ENCODE measurements at places on chromosomes 11 and 22.

DNA sequence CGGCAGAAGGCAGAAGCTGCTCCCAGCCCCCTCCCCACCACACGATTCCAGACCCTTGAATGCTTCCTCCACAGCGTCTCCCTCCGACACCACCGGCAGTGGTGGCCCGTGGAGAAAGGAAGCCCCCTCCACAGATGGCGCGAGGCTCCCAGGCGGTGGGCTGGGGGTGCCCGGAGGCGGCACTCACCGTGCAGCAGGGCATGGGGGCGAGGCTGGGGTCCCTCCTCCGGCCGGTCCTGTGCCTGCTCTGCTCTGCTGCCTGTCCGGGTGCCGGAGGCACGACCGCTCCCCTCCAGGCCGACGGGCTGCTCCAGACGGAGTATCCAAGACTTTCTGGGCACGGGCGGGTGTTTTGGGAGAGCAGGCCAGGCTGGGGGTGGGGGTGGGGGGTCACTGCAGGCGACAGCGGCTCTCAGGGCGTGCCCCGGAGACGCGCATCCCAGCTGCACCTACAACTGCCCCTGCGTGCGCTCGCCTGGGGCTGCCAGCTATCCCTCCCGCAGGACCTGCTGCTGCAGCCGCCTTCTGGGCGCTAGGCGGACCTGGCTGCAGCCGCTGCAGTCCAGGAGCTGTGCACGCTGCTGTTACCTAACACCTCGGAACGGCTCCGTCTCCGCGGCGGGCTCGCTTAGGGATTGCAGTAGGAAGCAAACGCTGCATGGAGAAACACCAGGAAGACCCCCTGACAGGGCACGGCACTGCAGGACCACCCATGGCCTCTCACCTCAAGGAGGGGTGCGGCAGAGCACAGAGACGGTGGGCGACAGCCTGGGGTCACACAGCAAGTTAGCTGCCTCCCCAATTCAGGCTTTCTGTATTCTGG, 15.2 kb downstream of the MRGPRG start:
- no peak for DNase-seq

- no peak for DNase-seq
These were observed 109.2 kb downstream of the ZBTB16 start for GRCh38 chr11:114168691-114169090.

- DNase-seq: no peak
These were observed 33.2 kb upstream of the PAX6 start for GRCh38 chr11:31844351-31844750.

- no peak for DNase-seq
These were observed 595.3 kb upstream of the CADM1 start for GRCh38 chr11:116099541-116099940.

DNA sequence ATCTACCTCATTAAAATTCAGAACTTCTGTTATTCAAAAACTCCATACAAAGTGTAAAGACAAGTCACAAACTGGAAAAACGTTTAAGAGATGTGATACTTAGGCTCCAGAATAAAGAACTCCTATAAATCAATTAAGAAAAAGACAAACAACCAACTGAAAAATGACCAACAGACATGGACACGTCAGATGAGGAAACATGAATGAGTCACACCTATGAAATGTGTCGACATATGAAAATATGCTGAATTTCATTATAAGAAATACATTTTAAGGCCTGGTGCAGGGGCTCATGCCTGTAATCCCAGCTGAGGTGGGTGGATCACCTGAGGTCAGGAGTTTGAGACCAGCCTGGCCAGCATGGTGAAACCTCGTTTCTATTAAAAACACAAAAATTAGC, 78.7 kb downstream of the ENTHD1 start:
- DNase-seq: no peak

GRCh38 chr11:209275-210121, 2.0 kb downstream of the RIC8A start:
- DNase-seq: no peak

DNA sequence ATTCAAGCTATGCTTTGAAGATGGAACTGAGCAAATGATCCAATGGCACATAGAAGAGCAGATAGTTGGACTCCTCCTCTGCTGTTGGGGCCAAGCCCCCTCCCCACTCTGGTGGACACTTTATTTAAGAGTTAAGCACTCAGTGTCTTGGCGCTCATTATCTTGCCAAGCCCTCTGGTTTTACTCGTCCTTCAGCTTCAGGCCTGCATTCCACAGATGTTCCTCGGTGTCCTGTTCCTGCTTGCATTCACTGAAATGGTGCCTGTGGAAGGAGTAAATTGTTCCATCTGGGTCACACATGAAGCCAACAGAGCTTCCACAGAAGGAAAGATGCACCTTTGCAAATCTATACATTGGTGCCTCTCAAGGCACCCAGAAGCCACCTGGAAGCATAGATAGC, 26.1 kb downstream of the MAML2 start:
- no peak for DNase-seq

GRCh38 chr11:4610258-4610935, 2.4 kb upstream of the TRIM68 start:
- DNase-seq: no peak

DNA sequence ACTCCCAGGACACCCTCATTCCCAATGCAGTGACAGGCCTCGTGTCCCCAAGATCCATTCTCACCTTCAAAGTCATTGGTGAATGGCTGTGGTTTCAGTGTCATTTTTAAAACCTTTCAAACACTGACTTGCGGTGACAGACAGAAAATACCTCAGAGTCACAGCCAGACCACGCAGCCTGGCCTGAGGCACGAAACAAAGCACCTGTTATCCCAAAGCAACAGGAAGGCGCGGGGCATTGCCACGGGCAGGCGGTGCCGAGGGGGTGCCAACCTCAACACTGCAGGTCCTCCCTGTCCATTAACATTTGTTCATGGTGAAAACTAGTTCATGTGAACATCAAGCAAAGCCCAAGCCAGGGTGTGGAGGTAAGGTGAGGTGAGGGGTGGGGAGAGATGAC, 38.2 kb downstream of the RPUSD4 start:
- DNase-seq: no peak

- DNase-seq: no peak
These were observed 87.8 kb upstream of the CLNS1A start for GRCh38 chr11:77725433-77725832.

GRCh38 chr11:44824300-44824704, 97.5 kb downstream of the TSPAN18 start:
- DNase-seq: no peak

GRCh38 chr11:47093541-47093940, 83.1 kb downstream of the ARFGAP2 start:
- DNase-seq: no peak

- no peak for DNase-seq
These were observed 161.0 kb upstream of the SORL1-AS1 start for GRCh38 chr11:121613724-121614123.

GRCh38 chr11:128790196-128790595, 76.9 kb downstream of the KCNJ1 start:
- no peak for DNase-seq

DNA sequence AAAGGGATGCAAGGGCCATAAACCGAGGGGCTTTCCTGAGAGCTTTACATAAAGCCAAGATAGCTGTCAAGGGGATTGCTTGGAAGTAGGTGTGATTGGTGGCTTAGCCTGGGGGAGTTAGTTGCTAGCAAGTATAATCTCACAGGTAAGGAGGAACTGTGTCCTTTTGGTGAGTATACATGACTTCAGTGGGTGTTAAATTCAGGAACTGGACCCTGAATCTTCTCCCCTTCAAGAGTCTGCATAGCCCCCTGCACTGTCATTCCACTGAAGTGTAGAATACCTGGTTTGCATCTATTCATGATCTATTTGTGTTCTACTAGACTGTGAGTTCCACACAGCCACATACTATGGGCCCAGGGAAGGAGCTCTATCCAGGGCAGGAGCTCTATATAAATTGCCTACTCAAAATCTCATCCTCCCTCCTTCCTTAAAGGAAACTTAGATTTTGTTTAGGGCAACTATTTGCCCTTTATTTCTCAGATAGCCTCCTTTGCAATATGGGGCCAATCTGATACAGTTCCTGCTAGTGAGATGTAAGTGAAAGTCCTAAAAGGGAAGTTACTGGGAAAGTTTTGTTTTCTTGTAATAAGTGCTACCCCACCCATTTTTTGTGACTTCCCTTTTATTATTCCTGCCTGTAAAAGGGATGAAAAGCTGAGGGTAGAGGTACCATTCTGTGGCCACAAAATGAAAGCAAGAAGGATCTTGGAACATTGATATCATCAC, 120.5 kb downstream of the PGR start:
- no peak for DNase-seq

GRCh38 chr22:46789992-46790391, 27.5 kb downstream of the TBC1D22A start:
- DNase-seq: no peak

DNA sequence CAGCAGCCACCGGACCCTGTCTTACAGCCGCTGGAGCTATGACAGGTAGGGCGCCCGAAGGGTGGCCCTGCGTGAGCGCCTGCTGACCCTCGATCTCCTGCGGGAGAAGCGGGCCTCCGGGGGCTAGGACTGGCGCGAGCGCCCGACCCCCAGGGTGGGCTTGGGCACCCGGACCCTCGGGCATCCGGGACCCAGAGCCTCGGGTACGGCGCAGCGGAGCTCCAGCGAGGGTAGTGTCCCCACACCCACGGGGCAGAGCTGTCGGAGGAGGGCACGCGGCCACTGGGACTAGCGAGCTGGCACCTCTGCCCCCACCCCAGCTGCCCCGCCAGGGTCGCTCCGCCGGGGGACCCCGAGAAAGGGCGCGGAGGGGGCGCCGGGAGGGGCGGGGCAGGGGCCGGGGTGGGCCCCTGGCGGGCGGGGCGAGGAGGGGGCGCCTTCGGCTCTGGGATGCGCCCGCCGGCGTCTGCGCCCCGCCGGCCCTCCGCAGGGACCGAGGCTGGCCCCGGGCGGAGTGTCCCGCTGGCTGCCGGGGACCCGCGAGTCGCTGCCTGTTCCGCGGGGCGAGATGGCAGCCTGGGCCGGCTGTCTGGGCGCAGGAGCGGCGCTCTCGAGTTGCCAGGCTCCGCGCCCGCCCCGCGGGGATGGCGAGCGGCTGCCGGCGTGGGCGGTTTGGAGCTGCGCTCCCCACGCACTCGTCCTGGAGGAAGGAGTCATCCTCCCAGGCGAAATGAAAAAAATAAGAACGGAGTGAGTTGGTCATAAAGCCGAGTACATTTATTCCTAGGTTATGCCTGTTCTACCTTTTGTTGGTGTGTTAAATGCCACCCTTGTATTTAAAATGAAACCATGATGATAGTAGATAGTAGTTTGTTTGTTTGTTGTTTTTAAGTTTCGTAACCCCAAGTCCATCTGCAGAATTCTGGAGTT, 32.4 kb downstream of the EIF3F start:
- DNase-seq: no peak

DNA sequence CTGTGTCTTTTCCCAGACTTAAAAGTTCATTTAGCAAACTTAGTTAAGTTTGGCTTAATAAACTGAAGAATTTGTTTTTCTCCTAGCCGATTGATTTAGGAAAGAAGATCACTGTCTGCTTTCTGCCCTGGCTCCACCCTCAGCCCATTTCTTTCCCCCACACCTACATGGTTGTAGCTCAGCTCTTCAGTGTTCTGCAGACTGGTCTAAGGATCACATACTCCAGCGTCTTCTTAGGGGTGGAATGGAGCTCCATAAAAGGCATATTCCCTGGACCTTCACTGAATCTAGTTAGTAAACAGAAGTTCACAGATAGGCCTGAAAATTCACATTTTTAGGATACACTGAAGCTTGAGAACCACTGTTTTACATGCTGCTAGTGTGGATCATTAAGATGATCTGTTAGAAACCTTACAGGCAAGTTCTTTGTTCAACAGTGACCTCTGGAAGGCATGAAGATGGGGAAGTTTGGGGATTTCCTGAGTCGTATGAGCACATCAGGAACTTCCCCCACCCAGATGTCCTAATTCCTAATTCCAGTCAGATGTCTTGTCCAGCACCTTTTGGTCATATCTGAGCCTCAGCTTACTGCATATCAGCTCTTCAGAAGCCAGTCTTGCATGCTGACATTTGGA, 16.8 kb downstream of the PIWIL4 start:
- no peak for DNase-seq

DNA sequence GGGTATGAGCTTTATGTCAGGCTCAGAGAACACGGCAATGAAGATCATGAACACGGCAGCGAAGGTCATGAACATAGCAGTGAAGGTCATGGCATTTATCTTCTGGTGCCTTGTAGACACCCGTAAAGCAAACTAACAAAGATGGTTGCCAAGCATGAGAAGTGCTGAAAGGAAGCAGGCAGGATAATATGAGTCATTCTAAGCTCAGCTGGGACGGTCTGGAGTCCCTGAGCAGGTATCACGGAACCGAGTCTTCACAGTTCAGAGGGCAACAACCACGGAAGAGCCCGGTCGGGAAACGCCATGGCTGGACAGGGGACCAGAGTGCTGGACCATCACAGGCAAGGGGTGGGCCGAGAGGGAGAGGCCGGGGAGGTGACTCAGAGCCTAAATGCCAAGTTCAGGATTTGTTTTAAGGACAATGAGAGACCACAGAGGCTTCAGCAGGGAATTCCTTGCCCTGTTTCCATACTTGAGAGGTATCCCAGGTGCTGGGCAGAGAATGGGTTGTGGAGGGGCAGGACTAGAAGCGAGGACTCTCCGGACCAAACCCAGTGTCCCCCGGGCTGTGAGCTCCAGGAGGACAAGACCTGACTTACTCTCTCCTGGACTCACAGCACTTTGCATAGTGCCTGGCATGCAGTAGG, 13.1 kb upstream of the MS4A10 start:
- DNase-seq: no peak

- no peak for DNase-seq
These were observed 9.0 kb upstream of the SLC6A5 start for GRCh38 chr11:20590381-20590780.

DNA sequence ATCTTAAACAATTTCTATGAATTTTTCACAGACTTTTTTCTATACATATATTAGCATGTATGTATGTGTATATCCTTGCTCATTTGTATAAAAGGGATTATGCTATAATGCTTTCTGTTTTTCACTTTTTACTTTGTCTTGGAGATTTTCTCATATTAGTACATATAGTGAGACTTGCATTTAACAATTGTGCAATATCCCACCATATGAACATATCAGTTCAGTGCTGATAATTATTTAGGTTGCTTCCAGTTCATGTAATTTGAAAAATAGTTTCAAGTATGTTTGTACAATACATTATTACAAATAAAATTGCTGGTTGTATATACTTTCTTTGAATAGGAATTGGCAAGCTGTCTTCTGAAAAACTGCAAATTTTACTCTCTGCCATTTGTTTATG, 37.9 kb downstream of the HEPHL1 start:
- no peak for DNase-seq

GRCh38 chr11:127126986-127127385, 126.4 kb upstream of the KIRREL3 start:
- DNase-seq: no peak

GRCh38 chr22:36465232-36466021, 16.0 kb downstream of the TXN2 start:
- no peak for DNase-seq
